GM23248 (cell line): ENCODE measurements at places on chromosomes 2 and 18. TPM values are rescaled to one million over a fixed set of nuclear protein-coding genes. Genes with fewer than 3 reads are reported as not detected.

The FASTKD1 gene
- 15.7 and 17.7 TPM in 2 replicates for polyA plus RNA-seq

The ALK gene
- 0.05 TPM in 1 of 2 replicates, not detected in the other for polyA plus RNA-seq

The ERBB4 gene
- polyA plus RNA-seq: not detected in 2 replicates

DNA sequence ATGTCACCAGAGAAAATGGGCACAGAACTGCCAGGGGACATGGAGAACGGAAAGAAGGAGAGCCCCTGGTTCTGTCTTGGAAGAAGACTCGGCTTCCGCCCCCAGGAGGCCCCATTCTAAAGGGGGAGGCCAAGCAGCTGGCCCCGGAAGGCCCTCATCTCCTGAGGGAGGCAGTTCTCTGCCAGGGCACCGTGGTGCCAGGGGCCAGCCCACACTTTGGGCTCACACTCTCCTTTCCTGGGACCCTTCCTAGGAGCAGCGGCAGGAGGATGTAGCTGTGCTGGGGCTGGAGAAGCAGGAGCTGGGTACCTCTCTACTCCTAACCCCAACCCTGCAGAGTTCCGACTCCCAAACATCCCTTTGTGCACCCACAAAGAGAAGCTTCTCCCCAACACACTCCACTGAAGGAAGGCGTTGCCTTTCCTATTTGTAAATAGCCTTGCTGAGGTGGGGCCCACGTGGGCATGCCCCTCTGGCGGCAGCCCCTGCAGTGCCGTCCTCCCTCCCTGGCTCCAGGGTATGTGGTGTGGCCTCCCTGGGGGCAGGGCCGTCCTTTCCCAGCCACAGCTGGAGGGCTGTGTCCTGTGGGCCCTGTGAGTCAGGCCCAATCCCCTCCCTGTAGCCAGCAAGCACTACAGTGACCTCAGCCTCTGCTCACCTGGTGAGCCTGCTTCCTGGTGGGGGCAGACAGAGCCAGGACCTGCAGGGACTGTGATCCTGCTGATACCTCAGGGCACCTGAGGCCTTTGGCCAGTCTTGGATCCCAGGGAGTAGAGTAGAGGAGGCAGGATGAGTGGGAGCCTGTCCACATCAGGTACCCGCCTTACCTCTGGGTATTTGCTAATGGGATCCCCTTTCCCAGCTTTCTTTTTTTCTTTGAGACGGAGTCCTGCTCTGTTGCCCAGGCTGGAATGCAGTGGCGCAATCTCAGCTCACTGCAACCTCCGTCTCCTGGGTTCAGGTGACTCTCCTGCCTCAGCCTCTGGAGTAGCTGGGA, 26.6 kb downstream of the ZFP36L2 start:
- DNase-seq: no peak

DNA sequence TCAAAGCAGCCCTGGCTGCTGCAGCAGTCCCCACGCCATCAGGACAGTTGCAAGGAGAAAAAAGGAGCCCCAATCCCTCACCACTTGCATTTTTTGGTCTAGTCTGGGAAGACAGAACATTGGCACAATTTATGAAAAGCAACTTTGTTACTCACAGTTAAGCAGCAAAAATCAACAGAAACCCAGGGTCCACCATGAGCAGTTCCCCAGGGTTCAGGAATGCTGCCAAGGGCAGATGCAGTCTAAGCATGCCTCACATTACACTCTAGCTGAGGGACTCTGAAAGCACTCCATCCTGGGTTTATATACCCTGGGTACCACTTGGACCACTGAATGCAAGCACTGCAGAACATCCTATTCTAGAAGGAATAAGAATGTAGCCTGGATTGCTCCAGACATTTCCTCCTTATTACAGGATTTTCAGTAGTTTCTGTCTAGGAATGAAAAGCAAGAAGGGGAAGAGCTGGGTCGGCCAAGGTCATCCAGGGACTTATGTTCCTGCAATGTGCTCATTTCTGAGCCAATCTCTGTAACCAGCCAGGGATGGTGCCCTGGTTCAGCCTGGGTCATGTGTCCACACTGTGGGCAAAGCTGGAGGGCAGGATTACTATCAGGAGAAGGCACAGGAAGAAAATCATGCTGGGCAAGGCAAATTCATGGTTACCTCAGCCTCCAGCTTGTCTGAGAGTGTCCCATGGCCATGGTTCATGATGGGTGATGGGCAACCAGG, 19.5 kb upstream of the TMEM163 start:
- no peak for DNase-seq

DNA sequence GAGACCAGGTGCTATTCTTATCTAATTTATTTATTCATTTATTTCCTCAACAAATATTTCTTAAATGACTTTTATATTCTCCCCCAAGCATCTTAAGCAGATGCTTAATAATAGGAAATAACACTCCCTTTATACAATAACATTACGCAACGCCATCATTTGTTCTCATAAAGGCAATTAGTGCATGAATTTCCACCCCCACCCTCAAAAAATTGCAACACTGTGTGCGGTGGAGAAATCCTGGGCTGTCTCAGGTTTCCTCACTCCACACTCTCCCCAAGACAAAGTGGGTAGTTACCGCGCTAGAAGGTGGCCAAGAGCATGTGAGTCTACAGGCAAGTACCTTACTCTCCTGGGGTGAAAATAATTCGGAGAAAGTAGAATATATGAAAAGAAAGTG, 37.0 kb upstream of the CTDP1 start:
- DNase-seq: no peak

GRCh38 chr2:34936089-34936488, 1337.0 kb upstream of the FAM98A start:
- DNase-seq: no peak

- peak; percentile 70 for DNase-seq
Measured at GRCh38 chr2:74481961-74482800, 617 bp downstream of the CCDC142 start.

The NEU2 gene
- polyA plus RNA-seq: not detected in 2 replicates

The SETBP1 gene
- 0.91 and 1.3 TPM in 2 replicates for polyA plus RNA-seq

DNA sequence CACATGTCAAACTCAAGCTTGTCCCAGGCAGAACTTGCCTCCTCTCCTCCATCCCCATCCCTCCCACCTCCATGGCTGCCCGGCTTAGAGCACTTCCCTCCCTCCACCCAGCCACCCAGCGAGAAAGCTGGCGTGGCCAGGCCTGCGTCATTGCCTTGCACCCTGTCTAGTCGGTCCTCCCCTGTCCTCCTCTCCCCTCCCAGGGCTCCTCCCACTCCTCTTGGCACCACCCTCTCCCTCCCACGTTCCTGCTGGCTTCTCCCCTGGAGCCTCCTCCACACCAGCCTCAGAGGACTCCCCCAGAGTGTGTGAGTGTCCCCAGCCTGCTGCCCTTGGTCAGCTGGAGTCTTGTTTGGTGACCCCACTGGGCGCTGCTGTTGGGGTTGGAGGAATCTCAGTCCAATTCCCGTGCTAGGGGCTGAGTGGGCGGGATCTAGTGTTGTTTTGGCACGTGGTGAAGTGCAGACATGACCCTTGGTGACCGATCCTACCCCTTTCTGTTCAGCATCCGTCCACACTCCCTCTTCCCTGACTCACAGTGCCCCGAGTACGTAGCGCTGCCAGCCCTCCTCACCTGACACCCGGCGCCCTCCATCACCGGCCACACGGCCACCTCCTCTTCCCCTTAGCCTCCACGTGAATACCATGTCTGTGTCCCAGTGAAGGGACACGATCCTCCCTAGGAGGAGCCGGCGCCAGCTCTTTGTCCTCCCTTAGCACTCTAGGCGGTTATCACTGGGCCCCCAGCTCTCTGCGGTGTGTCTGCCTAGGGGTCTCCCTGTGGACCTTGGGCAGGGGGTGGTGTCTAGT, 41.4 kb downstream of the ATP6V1C2 start:
- DNase-seq: peak; percentile 12

GRCh38 chr18:43405097-43405496, 127.8 kb upstream of the SYT4 start:
- DNase-seq: no peak

DNA sequence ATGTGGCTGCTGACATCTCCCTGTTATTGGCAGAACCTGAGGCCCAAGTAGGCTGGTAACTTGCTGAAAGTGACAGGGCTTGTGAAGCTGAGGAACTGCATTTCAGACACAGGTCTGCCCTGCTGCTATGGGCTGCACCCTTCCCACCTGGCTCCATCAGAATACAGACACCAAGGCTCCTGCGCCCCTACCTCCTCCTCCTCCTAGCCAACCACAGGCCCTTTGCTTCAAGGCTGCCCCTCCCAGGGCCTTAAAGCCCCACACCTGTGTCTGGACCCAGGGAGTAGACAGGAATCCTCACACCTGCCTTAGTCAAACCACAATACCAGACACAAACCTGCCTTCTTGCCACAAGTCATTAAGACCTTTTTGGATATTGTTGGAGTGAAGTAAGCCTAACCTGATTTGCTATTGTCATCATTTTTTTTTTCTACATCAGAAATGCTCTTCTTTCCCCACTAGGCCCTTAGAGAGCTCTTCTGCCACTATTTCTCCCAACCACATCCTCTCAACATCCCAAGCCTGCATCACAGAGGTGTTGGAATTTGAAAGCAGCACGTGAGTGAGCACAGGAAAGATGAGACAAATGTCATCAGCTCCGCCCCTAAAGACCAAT, 489.7 kb downstream of the EIPR1 start:
- DNase-seq: no peak

DNA sequence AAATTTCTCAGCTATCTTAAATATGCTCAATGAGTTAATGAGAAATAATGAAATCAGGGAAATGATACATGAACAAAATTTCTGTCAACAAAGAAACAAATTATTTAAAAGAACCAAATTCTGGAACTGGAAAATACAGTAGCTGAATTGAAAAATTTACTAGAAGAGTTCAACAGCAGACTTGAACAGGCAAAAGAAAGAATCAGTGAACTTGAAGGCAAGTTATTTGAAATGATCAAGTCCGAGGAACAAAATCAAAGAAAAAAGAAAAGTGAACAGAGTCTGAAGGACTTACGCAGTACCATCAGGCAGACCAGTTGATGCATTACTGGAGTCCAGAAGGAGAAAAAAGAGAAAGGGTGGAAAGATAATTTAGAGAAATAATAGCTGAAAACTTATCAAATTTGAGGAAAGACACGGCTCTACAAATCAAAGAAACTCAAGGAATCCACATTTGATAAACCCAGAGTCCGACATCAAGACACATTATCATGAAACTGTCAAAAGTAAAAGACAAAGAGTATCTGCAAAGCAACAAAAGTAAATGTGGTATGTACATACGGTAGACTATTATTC, 83.6 kb downstream of the CCDC138 start:
- DNase-seq: no peak

GRCh38 chr18:55083461-55083860, 124.2 kb upstream of the CCDC68 start:
- DNase-seq: peak; percentile 20

GRCh38 chr2:107801498-107801897, 25.2 kb upstream of the RGPD4 start:
- DNase-seq: no peak

DNA sequence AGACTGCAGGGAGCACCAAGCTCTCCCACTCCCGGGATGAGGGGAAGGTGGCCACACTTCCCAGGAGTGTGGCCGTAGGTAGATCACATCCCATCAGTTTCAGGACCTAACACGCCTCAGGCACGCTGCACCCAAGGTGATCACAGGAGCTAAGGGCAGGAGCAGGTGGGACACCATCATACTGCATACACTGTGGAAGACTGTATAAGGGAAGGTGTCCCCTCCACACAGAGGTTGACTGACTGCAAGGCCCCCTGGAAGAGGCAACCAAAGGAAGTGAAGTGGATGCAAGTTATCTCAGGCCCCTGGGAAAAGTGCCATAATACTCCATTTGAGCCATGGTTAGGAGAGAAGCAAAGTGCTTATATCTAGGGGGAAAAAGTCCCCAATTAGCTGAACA, 351.9 kb upstream of the SMIM21 start:
- DNase-seq: no peak

GRCh38 chr2:133240491-133241223, 327.6 kb downstream of the NCKAP5 start:
- peak; percentile 34 for DNase-seq

The RIF1 gene
- 26.5 and 28.7 TPM in 2 replicates for polyA plus RNA-seq

The LHCGR gene
- polyA plus RNA-seq: not detected in 2 replicates

The REEP1 gene
- polyA plus RNA-seq: 0.27 TPM in 1 of 2 replicates, not detected in the other

The NT5C1B gene
- polyA plus RNA-seq: 0.88 and 1.4 TPM in 2 replicates

DNA sequence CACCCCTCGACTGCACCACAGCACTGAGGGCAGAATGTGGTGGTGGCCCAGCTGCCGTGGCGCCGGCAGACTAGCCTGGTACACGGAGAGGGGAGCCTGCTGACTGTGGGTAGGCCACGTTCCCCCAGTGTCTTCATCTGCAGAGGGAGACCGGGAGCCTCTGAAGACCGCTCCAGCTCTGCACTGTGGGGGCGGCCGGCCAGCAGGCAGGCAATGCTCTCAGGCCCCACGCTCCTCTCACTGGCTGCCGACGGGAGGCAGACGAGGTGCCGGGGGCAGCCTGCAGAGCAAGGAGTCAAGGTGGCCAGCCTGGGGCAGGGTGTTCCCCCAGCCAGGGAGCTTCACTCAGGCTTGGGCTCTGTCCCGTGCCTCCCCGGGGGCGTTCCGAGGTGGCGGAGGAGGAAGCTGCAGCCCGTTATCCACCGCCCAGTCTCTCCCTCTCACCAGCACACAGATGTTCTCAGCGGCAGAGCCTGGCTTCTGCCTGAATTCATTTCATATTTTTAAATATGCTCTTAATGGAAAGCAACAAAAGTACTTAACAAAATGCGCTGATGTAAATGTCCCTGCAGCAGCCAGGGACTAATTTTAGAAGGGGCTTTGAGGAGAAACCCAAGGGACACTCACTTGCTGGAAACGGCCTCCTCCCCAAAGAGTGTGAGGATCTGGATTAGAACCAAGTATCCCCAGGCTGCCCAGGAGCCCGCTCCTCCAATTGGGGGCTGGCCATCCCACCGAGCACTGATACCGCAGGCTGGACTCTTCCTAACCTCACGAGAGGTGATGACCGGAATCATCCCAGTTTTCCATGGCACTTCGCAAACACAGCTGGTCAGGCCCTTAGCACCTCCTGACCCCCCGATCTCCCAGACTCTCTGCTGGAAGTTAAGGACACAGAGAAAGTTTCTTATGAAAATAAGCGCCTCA, 87.8 kb downstream of the HDAC4 start:
- DNase-seq: peak; percentile 53

GRCh38 chr2:60152226-60152833, 401.1 kb downstream of the BCL11A start:
- peak; percentile 38 for DNase-seq

The RNF125 gene
- 0.18 and 0.77 TPM in 2 replicates for polyA plus RNA-seq

DNA sequence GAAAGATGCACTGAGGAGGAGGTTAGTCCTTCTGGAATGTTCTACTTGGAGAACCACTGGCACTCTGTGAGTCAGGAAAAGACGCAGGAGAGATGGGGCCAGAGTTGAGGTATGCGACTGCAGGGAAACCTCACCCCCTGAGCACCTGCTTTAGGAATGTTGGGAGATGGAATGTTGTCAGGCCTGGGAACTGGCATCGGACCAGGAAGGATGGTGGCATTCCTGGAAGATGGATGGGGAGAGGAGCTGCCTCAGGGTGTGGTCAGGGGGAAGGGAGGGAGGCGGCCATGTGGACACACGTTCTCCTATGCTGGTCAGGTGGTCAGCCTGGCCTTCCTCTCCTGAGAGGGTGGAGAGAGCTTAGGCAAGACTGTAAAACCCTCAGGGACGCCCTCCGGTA, 146.3 kb downstream of the CELF4 start:
- peak; percentile 26 for DNase-seq

- DNase-seq: no peak
Measured at GRCh38 chr2:98460573-98461497, 16.2 kb downstream of the INPP4A start.
